Effector memory CD4-positive, alpha-beta T cell (primary cell): ENCODE measurements at places on chromosomes 7 and 10.

DNA sequence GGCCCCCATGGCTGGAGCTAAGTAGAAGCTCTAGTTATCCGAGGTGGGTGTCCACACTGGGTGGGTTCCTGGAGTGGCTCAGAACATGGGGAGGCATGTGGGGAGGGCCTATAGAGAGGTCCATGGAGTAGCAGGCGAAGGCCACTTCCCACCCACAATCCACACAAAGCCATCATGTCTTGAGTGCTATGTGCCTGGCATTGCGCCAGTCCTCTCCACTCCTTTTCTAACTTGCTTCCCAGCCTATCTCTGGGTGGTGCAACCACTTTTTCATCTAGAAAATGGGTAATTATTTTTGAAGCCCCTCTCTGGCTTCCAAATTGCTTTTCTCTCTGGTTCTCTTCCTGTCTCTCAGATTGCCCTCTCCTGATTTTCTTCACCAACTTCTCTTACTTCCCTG lies 263.6 kb downstream of the PHTF2 start:
- DNase-seq, result no peak

DNA sequence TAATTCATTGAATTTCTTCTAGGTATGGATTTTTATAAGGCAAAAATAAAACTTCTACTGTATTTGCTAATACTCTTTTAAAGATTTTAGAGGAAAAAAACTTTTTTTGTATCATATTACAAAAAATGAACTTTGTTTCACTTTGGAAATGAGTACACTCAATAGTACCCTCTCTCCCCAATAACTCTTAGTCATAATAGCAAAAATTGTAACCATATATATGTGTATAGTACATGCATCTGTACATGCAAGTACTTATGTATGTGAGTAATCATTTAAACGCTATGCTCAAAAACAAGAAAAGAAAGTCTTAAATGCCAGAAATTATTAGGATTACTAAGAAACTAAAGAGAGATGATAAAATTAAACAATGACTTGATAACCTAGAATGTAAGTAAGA lies 95.9 kb upstream of the HGF start:
- no peak for DNase-seq

- DNase-seq, result no peak
These were observed 30.4 kb upstream of the DDC start for GRCh38 chr7:50595491-50596102.

- no peak for DNase-seq
These were observed 336.3 kb upstream of the MAGI2 start for GRCh38 chr7:79789584-79790345.

- DNase-seq, result no peak
These were observed 515.7 kb downstream of the RPS24 start for GRCh38 chr10:78549140-78549935.

- no peak for DNase-seq
These were observed 227.7 kb downstream of the ADAM12 start for GRCh38 chr10:126160571-126160970.

DNA sequence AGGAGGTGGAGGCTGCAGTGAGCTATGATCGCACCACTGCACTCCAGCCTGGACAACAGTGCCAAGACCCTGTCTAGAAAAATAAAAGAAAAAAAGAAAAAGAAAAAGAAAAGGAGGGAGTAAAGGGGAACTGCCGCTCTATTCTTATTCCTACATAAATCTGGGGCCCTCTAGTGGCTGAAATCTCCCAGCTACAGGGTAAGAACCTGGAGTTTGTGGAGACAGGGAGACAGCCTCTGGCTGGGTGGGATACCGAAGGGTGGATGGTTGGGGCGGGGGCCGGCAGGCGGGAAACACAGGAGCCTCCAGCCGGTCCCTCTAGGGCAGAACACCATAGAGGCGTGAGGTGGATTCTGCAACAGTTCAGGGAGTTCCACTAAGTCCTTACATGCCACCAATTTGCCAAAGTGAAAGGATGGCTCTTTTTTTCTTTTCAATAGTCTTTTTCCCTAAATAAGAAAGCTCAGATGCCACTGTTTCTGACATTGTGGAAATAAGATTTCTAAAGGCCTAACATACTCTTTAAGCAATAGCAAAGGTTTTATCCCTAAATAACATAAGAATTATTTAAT lies 117.3 kb downstream of the SVIL start:
- DNase-seq, result no peak

DNA sequence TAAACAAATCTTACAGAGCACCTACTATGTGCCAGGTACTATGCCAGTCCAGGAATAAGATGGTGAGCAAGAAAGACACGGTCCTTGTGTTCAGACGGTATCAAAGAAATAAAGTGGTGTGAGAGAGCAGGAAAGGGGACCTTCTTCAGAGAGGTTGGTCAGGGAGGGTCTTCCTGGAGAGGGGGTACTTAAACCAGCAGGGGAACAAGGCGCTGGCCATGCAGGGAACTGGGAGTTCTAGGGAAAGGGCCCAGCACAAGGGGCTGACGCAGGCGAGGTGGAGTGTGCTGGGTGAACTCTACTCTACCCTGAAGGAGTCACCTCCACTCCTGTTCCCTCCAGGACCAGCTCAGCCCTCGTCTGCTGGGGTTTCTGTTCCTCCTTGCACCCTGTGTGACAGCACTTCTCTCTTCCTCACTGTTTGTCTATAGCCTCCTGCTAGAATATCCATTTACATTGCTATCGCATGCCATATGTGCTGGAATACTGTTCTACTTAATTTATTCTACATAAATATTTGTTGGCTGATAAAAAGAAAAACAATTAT lies 73.5 kb downstream of the AOAH start:
- no peak for DNase-seq
